ENCODE measurements at places on chromosomes 2 and 18. TPM values are rescaled to one million over a fixed set of nuclear protein-coding genes. Genes with fewer than 3 reads are reported as not detected.

The CCBE1 gene
- not detected for total RNA-seq

The NAT8 gene
- not detected for total RNA-seq

The MYL12B gene
- 254 TPM for total RNA-seq

The NABP1 gene
- total RNA-seq, result 52.4 TPM

The KCNG2 gene
- total RNA-seq, result not detected

The SLC16A14 gene
- total RNA-seq, result 0.29 TPM

The ALPP gene
- not detected for total RNA-seq

The FAM228B gene
- 6.4 TPM for total RNA-seq

The CPO gene
- not detected for total RNA-seq

The GYPC gene
- total RNA-seq, result 156 TPM

The ECEL1 gene
- total RNA-seq, result not detected

The GPR35 gene
- total RNA-seq, result 1.9 TPM

The SCTR gene
- total RNA-seq, result not detected

The SAG gene
- not detected for total RNA-seq

The ZNG1B gene
- 58.4 TPM for total RNA-seq

The PKDCC gene
- not detected for total RNA-seq

The NR4A2 gene
- 0.40 TPM for total RNA-seq

The CHRNA1 gene
- total RNA-seq, result not detected

The CIB4 gene
- not detected for total RNA-seq

The CD302 gene
- total RNA-seq, result not detected

The DUSP2 gene
- 25.1 TPM for total RNA-seq

The STPG4 gene
- not detected for total RNA-seq

The DLX1 gene
- total RNA-seq, result 1.0 TPM

The SGO2 gene
- 14.3 TPM for total RNA-seq

The CREG2 gene
- not detected for total RNA-seq

The TTC31 gene
- 47.5 TPM for total RNA-seq

The ZNF521 gene
- not detected for total RNA-seq

The BOLL gene
- not detected for total RNA-seq

The IL36RN gene
- not detected for total RNA-seq

The GKN1 gene
- total RNA-seq, result not detected

The MC2R gene
- not detected for total RNA-seq

The RESP18 gene
- not detected for total RNA-seq

The KCNJ13 gene
- 3.8 TPM for total RNA-seq

The SULT1C3 gene
- not detected for total RNA-seq

The NPHP1 gene
- 1.5 TPM for total RNA-seq

The PRSS56 gene
- total RNA-seq, result not detected

The ZNF385B gene
- not detected for total RNA-seq

The ANKRD44 gene
- total RNA-seq, result 153 TPM

The GAREM2 gene
- total RNA-seq, result not detected

The NFU1 gene
- 42.8 TPM for total RNA-seq

The TP53I3 gene
- total RNA-seq, result 3.4 TPM

The CCDC148 gene
- total RNA-seq, result not detected

The NT5DC4 gene
- total RNA-seq, result not detected

The SLC11A1 gene
- total RNA-seq, result 1.9 TPM

The TACR1 gene
- not detected for total RNA-seq

The RNF181 gene
- 332 TPM for total RNA-seq

The FBLN7 gene
- 0.07 TPM for total RNA-seq

The SCN7A gene
- not detected for total RNA-seq

The IMPACT gene
- total RNA-seq, result 31.9 TPM

The IL1F10 gene
- not detected for total RNA-seq

The DNAJC5G gene
- not detected for total RNA-seq

The CRACDL gene
- 2.5 TPM for total RNA-seq

The TEKT4 gene
- total RNA-seq, result not detected

The OXER1 gene
- total RNA-seq, result not detected

The ZC3H6 gene
- total RNA-seq, result 2.9 TPM

The SLC4A5 gene
- 0.65 TPM for total RNA-seq

The TMEM17 gene
- total RNA-seq, result 0.86 TPM
